ENCODE measurements at places on chromosomes 1 and 21. TPM values are rescaled to one million over a fixed set of nuclear protein-coding genes. Genes with fewer than 3 reads are reported as not detected.

Gene RGS21
- not detected for total RNA-seq

Gene BRINP3
- total RNA-seq = not detected

Gene CD1B
- total RNA-seq = not detected

Gene FNBP1L
- 12.9 TPM for total RNA-seq

Gene TAS1R3
- 0.12 TPM for total RNA-seq

Gene GBP3
- 1.6 TPM for total RNA-seq

Gene ARTN
- 0.23 TPM for total RNA-seq

Gene KCNA3
- total RNA-seq = not detected

Gene PDE4B
- 16.7 TPM for total RNA-seq

Gene AMY1B
- total RNA-seq = not detected

Gene CDA
- 41.1 TPM for total RNA-seq

Gene OR14K1
- total RNA-seq = not detected

Gene NOS1AP
- total RNA-seq = 0.67 TPM

Gene LRRC53
- not detected for total RNA-seq

Gene DNAI4
- 0.74 TPM for total RNA-seq

Gene BOLA1
- total RNA-seq = 14.1 TPM

Gene CGN
- total RNA-seq = 1.3 TPM

Gene BGLAP
- total RNA-seq = 0.46 TPM

Gene FCRL2
- not detected for total RNA-seq

Gene MNDA
- not detected for total RNA-seq

Gene EFNA3
- 4.0 TPM for total RNA-seq

Gene AKR7A3
- not detected for total RNA-seq

Gene CFHR1
- 0.39 TPM for total RNA-seq

Gene CAMK1G
- 0.24 TPM for total RNA-seq

Gene ADCY10
- total RNA-seq = 0.17 TPM

Gene THEMIS2
- 1.1 TPM for total RNA-seq

Gene ASPM
- 30.2 TPM for total RNA-seq

Gene HSD3B2
- not detected for total RNA-seq

Gene PRR9
- not detected for total RNA-seq

Gene HTR6
- 0.17 TPM for total RNA-seq

Gene C8A
- not detected for total RNA-seq

Gene PTGFR
- total RNA-seq = not detected

Gene LCE1A
- not detected for total RNA-seq

Gene OR14A2
- total RNA-seq = not detected

Measured in A549 treated with DMSO at 1 μM for 4 hours (cell line).